ENCODE measurements at places on chromosomes 16 and 17.
A peak's percentile ranks its signal among the peaks of the same experiment; 100 is the strongest.

GRCh38 chr16:54240271-54241129, 46.1 kb downstream of the IRX3 start:
- DNase-seq = peak; percentile 25

DNA sequence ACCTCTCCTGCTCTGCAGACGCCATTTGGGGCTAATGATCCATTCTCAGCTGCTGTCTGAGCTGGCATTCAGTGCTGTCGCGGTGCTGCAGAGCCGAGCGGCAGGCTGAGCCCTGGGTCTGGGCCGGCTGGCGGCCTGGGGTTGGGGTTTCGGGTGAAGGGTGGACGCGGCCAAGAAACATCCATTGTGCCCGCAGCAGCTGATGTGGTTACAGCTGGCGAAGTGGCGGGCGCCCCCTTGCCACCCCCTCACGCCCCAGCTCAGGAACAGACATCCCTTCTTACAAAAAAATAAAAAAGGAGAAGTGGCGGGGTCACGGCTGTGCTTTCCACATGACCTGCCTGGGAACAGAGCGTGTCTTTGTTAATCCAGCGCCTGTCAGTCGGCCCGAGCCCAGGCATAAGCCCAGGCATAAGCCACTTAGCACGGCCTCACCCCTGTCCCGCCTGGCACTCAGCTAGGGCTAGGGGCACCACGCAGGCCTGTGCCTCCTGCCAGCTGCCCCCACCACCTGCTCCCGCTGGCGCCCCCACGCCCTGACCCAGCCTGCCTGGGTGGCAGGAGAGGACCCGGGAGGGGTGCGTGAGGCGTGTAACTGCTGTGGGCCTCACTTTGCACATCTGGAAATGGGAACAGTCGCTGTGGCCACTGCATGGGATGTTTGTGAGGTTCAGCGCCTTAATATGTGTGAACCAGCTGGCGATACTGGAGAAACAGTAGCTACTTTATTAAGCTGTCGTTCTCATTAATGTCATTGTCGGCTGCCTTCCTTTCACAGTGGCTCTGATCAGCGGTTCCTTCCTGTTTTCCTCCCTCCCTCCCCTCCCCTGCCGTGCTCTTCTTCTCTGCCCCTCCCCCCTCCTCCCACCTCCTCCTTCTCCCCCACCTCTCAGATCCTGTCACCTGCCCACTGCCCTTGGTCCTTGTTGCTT, 197.7 kb upstream of the CIBAR2 start:
- DNase-seq = peak; percentile 95

DNA sequence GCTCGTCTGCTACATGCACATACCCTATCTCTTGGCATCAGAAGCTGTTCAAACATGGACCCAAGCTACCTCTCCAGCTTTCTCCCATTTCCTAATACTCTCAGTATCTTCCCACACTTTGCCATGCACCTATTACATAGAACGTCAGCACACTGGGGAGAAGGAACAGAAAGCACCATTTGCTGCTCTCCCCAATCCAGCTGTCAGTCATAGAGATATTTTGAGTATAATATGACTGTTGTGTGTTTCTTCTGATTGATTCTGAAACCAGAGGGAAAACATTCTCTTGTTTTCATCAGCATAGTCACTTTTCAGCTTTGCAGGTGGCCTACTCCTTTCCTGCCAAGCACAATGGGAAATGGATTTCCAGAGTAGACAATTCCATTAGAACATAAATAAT, 107.1 kb downstream of the ADAMTS18 start:
- DNase-seq = no peak

DNA sequence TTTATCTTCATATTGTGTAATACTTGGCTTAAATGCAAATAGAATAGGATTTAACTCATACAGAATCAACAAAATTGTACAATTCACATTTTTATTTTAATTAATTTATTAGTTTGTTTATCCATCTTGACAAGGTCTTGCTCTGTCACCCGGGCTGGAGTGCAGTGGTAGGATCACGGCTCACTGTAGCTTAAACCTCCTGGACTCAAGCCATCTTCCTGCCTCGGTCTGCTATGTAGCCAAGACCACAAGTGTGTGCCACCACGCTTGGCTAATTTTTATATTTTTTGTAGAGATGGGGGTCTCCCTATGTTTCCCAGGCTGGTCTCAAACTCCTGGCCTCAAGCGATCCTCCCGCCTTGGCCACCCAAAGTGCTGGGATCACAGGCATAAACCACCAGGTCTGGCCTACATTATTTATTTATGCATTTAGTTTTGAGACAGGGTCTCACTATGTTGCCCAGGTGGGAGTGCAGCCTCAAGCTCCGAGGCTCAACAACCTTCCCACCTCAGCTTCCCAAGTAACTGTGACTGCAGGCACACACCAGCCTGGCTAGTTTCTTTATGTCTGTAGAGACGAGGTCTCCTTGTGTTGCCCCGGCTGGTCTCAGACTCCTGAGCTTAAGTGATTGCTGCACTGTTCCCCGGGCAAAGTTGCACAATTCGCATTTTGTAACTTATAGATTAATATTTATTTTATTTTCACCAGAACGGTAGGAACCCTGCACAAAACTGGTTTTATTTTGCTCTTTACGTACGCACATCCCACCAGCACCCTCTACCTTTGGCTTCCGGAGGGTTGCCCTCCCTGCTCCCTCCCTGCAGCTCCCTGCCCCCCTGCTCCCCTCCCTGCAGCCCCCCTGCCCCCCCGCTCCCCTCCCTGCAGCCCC, 4.9 kb downstream of the DPEP1 start:
- no peak for DNase-seq

- DNase-seq = no peak
Measured at GRCh38 chr17:6521586-6521985, 34.8 kb downstream of the PITPNM3 start.

GRCh38 chr17:56316604-56317003, 163.3 kb downstream of the ANKFN1 start:
- DNase-seq = no peak

GRCh38 chr17:50421308-50422051, 4.5 kb upstream of the ACSF2 start:
- no peak for DNase-seq

- no peak for DNase-seq
Measured at GRCh38 chr16:27974896-27975540, 88.5 kb downstream of the GSG1L start.

GRCh38 chr16:55559233-55559632, 7.3 kb upstream of the CAPNS2 start:
- no peak for DNase-seq

- DNase-seq = no peak
Measured at GRCh38 chr17:19629449-19629848, 19.1 kb upstream of the ALDH3A2 start.

DNA sequence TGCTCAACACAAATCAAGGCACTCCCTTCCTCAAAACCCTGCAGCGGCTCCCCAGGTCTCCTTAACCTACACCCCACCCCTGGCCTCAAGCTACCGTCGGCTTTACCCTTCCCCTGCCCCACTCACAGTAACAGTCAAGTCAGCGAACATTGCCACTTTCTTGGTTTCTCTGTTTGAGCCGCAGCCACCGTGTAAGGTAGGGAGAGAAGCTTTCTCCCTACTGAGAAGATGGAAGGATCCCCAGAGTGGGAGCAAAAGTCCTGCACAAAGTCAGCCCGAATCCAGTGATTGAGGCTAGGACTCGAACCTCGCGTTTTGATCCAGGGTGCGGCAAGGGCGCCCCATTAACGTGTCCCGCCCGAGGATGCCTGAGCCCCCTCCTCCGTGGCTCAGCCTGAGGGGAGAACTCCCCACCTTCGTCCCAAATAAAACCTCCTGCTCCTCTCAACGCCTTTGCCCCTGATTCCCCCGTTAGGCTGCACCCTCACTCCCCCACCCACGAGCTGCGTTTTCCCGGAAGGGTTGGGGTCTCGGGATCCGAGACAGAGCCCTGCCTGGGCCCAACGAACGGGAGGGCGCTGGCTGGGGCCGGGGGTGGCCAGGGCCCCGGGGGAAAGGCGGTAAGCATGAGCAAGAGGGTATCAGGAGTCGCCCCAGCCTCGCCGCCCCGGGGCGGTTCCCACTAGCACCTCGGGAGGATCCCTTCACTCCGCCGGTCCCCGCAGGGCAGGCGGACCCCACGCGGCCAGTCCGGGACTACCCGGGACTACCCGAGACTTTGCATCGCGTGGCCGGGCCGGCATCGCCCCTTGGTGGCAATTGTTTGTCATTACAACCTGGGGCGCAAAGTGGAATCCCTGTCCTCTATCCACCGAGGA, 9.9 kb upstream of the NAGS start:
- peak; percentile 39 for DNase-seq

GRCh38 chr16:69399361-69399760, 13.6 kb upstream of the TERF2 start:
- DNase-seq = no peak

GRCh38 chr16:88003736-88004135, 52.5 kb downstream of the BANP start:
- DNase-seq = no peak

DNA sequence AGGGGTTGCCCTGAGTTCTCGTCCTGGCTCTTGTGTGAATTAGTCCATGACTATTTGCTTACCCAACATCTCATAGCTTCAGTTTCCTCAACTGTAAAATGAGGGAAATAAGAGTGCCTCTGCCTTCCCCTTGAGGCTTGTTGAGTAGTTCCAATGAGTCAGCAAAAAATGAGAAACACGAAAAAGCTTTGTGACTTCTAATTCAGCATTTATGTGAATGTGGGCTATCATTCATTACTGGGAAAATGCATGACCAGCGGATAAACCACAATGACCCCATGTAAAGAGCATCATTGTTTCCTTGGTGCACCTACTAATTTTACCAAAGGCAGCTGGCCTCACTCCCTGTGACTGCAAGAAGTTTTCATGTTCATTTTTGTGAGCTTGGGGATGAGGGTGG, 374.6 kb upstream of the HSBP1 start:
- DNase-seq = no peak

- DNase-seq = no peak
Measured at GRCh38 chr17:2981325-2981724, 82.1 kb downstream of the OR1D5 start.

- DNase-seq = no peak
Measured at GRCh38 chr17:66207936-66208335, 16.0 kb upstream of the CEP112 start.

GRCh38 chr17:3027786-3028532, 35.4 kb downstream of the OR1D5 start:
- no peak for DNase-seq

- DNase-seq = peak; percentile 9
Measured at GRCh38 chr16:9518051-9518450, 426.6 kb downstream of the HAPSTR1 start.

GRCh38 chr17:7023576-7024401, 939 bp downstream of the BCL6B start:
- peak; percentile 64 for DNase-seq

DNA sequence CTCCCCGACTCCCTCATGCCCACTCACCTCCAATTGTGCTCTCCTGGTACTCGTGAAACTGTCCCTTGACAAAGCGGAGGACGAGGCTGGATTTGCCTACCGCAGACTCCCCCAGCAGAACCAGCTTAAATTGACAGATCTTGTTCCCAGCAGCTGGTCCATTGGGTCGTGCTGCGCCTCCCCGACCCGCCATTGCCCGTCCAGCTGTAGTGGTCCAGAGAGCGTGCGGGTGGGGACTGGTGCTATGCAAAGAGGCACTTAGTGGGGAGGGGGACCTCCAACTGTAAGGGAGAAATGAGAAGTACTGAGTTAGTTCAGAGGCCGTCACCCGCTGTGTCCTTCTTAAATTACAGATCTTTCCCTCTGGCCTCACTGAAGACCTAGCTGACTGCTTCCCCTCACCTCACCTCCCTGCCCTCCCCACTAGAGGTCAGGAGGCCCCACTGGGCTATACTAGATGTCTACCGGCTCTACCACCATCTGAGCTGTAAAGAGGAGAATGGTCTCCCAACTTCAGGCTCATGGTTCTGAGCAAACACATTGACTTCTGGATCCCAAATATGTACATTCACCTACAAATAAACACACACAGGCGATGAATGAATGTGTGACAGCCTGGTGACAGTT, 7.8 kb downstream of the HSPB9 start:
- no peak for DNase-seq

DNA sequence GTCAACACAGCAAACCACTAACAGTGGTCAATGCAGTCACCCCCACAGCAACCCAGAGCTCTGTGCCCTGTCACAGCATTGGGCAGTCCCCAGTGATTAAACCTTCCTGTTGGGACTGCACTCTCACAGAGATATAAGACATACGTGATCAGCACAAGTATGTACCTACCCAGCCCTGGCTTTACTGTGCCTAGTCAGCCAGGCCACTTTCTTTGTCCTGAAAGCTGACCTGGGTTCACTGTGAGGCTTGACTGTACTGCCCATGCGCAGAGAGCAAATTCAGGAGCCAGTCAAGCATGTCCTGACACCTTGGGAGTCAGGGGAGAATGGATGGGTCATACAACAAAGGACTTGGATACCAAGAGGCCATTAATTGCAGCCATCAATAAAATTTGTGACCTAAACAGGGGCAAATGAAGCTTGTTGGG, 10.9 kb upstream of the TMEM170A start:
- no peak for DNase-seq

GRCh38 chr16:4465977-4466779, 8.2 kb downstream of the NMRAL1 start:
- no peak for DNase-seq

- no peak for DNase-seq
Measured at GRCh38 chr17:51079049-51079448, 41.6 kb downstream of the SPAG9 start.

DNA sequence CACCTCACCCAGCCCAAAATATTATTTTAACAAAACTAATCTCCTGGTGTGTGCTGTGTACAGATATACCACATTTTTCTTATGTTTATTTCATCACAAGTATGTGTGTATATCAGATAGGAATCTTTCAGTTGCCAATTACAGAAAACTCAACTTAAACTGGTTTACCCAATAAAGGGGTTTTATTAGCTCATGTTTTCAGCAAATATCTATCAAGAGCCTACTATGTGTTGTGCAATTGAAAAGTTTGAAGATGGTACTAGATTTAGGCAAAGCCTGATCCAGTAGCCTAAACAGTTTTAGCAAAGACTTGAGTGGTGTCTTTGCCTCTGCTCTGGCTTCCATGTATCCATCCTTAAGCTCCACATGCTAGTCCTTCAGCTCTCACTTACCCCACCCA, 45.1 kb upstream of the LYRM9 start:
- DNase-seq = no peak

- DNase-seq = no peak
Measured at GRCh38 chr16:65305266-65305959, 183.6 kb upstream of the CDH11 start.

- DNase-seq = no peak
Measured at GRCh38 chr17:76884995-76885893, 17.0 kb downstream of the MGAT5B start.

- no peak for DNase-seq
Measured at GRCh38 chr17:12680407-12680897, 14.8 kb downstream of the MYOCD start.

DNA sequence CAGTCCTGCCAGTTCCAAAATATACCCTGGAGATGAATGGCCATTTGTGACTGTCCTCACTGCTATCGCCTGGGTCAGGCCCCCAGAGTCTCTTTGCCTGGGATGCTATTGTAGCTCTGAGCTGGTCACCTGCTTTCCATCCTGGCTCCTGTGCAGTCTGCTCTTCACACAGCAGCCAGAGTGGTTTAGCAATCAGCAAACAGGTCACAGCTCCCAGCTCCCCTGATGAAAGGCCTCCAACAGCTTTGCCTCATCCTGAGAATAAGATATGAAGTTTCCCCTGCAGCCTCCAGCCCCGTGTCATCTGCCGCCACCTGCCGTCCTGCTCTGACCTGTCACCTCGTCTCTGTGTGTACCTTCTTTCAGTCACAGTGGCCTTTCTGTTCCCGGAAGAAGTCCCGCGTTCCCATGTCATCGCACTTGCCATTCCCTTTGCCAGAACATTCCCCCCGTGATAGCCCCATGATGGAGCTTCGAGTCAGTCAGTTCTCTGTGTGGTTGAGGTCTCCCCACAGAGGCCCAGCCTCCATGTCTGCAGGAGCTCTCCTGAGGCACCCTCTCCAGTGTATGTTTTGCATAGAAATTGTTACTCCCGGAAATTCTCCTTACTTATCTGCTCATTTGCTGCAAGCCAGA, 281.5 kb downstream of the SNX29 start:
- no peak for DNase-seq

All from globus pallidus (tissue), 1 donor.